ENCODE measurements at places on chromosomes 4 and X.

DNA sequence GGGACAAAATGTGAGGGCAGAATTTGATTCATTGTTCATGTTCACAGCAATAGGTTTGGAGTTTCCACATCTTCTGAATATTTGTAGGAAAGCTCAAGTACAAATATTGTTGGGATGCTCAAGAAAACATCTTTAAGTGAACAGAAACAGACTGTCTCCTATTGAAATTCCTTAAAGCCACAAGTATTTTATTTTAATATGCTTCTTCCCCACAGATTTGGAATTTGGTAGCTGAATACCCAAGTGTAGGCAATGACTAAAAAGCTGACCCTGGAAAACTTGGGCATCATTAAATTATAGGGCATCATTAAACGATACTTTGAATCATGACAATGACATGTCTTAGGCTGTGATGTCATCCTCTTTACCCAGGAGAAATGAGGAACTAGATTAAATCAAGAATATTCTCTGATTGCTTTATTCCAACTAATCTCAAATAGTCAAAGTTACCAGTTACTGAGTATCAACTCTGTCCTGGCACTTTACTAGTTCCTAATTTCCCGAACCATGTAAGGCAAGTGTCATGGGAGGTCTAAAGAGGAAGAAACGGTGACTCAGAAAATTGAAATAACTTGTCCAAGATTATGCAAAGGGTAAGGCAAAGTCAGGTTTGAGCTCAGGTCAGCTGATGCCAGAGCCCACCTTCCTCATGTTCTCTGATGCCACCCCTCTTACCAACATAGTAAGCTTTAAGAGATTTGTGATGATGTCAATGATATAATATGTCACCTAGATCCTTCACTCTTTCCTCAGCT lies 223.1 kb upstream of the LEF1 start:
- DNase-seq, result no peak

- no peak for DNase-seq
These were observed 33.3 kb downstream of the F11 start for GRCh38 chr4:186299291-186299690.

DNA sequence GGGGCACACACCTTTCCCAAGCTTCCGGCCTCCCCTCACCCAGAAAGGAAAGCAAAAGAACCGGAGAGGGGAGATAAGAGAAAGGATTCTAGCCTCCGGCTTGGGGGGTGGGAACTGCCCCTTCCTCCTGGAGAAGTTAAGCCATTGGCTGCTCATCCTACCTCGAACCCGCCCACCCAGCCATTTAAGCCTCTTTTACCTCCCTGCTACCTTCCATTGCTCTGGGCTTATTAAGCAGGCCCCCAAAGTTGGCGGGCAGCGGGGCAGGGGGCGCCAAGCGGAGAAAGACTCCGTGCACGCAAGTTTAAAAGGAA lies 2.3 kb downstream of the MAML3 start:
- DNase-seq, result peak; percentile 72

GRCh38 chr4:52552778-52553177 lies 106.3 kb downstream of the USP46 start:
- DNase-seq, result peak; percentile 3

All from erythroblast (primary cell).